Suppressor macrophage treated with lipopolysaccharide for 1 hour (primary cell): ENCODE measurements at places on chromosomes 1 and 21.

GRCh38 chr1:219433496-219434131, 179.3 kb downstream of the ZC3H11B start:
- DNase-seq = no peak

GRCh38 chr1:235052067-235053008, 76.3 kb downstream of the TOMM20 start:
- peak; percentile 87 for DNase-seq

DNA sequence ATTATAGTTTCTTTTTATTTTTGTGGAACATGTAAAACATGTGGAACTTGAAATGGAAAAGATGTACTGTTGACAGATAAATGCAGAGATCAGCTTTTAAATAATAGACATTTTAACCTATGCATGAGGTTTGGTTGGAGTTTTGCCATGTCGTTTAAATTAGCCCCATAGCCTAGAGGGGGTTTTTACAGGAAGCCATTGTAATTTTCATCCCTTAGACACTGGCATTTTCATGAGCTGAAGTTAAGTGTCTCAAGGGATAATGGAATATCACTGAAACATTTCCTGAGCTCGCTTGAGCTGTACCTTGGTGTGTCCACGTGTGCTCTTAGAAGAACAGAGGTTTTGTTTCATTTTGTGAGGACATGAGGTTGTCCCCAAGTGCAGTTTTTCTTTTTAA, 54.2 kb downstream of the HMCN1 start:
- no peak for DNase-seq

DNA sequence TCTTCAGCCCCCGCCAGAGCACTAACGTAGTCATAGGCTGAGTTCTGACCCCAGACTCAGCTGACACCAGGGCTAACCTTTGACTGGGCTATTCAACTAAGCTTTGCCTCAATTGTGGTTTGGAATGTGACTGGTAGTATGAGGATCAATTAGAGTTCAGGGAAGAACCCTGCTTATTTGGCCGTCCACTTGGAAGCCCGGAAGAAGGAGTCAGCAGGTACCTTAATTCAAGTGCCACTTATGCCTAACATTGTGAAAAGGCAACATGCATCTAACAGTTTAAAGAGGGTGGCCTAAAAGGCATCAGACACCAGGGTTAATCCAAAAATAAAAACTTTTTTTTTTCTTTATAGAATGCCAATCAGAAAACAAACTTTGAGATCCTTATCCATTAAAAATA, 92.3 kb downstream of the BEND5 start:
- DNase-seq = no peak

DNA sequence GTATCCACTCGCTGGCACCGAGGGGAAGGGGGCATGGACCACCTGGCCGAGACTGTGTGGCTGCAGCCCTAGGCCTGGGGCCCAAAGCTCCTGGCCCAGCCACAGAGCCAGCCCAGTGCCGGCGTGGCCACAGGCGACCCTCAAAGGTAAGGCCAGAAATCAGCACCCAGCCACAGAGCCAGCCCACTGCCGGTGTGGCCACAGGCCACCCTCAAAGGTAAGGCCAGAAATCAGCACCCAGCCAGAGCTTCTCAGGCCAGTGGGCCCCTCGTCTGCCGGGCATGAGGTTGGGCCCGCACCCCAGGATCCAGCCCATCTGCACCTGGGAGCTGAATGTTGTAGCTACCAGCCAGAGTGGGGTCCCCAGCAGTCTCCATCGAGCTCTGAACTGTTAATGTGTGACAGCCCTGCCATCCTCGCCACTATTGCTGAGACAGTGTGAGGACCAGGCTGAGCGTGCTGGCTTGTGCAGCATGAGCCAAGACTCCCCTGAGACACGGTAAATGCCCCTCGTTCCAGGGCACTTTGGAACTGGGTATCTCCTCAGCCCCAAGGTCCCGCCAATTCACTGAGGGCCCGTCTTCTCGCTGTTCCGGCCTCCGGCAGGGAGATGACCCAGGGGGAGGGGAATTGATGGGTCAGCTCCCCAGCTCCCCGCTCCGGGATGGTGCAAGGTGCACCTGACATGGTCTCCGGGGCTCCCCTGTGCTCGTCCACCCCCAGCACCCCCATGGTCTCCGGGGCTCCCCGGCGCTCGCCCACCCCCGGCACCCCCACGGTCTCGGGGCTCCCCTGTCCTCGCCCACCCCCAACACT, 4.7 kb upstream of the FTCD start:
- DNase-seq = no peak

DNA sequence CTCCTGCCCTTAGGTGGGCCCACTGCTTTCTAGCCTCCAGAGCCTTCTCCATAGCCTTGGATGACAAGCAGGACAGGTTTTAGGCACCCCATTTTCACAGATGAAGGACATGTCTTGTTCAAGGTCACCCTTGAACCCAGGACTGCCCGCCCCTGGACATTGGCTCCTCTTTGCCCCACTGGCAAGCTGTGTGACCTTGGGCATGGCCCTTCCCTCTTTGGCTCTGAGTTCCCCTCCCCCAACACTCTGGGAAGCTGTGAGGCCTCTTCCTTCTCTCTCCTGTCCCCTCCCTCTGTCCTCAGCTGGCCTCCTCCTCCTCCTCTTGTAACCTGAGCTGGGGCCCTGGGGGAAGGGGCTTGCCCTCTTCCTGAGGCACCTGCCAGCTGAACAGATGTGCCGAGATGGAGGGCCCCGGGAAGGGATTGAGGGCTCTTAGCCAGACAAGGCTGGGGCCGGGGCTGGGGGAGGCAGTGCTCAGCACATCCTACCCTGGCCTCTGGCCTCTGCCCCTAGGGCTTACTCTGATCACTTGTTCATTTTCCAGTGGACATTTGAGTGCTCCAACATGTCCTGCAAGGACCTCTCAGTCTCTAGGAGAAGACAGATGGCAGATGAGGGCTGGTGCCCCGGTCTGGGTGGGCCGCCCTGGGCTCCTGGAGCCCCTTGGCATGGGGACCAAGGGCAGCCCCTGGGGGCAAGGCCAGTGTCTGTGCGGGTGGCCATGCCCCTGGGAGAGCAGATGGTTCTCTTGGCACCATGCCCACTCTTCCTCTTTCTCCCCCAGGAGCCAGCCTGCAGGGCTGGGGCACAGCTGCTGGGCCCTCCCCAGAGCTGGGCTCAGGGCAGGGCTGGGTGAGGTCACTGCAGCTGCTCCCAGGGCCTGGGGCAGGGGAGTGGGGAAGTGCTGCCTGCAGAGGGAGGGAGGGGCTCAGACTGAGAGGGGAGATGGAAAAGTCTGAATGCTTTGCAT, 10.7 kb downstream of the FOXO6 start:
- peak; percentile 60 for DNase-seq

GRCh38 chr1:182794676-182795201, 5.2 kb downstream of the NPL start:
- DNase-seq = peak; percentile 74

- no peak for DNase-seq
Observed at GRCh38 chr1:235500971-235501540, 3.2 kb downstream of the B3GALNT2 start.

GRCh38 chr1:207084701-207085180, 3.9 kb upstream of the C4BPB start:
- peak; percentile 81 for DNase-seq

DNA sequence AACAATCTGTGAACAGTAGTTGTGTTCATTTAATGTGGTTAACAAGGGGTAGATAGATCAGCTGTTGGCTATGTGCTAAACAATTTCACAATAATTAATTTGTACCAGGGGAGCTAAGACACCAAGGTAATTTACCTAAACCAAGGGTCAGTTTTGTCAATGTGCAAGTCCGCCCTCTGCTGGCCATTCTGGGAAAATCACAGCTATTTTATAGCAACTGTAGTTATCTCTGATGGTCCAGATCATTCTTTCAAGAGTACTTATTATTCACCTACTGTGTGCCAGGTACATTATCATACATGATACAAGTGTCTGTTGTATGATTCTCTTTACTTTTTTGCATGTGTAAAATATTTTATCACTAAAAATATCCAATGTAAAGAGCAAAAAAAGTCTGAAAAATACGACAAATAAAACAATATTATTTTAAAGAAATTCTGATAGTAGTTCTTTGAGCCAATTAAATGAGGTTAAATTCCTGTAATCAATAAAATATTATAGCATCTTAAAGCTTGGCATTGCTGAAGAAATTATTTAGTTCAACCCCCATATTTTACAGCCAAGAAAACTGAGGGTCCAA, 312.3 kb upstream of the FAM78B start:
- peak; percentile 64 for DNase-seq

- no peak for DNase-seq
Observed at GRCh38 chr1:159179906-159180305, 8.5 kb downstream of the CADM3 start.

- peak; percentile 26 for DNase-seq
Observed at GRCh38 chr1:61742620-61743430, 545 bp downstream of the PATJ start.

DNA sequence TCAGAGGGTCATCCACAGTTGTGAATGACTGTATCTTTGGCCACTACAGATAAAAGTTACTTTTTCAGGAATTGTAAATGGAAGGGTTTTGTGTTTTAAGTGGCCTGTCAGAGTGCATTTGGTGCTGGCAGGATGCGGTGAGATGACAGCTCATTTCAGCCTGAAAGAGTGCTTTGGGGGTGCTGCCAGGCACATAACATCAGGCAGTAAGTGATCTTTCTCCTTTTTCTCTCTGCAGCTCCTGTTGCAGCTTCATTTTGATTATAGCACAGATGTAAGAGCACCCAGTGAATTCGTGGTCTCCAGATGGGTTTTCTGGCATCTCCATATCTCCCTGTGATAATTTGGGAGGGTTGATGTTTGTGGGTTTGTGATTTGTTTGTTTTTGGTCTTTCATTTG, 14.8 kb upstream of the FAM163A start:
- DNase-seq = no peak

GRCh38 chr1:10188133-10188650, 22.2 kb upstream of the KIF1B start:
- DNase-seq = no peak

DNA sequence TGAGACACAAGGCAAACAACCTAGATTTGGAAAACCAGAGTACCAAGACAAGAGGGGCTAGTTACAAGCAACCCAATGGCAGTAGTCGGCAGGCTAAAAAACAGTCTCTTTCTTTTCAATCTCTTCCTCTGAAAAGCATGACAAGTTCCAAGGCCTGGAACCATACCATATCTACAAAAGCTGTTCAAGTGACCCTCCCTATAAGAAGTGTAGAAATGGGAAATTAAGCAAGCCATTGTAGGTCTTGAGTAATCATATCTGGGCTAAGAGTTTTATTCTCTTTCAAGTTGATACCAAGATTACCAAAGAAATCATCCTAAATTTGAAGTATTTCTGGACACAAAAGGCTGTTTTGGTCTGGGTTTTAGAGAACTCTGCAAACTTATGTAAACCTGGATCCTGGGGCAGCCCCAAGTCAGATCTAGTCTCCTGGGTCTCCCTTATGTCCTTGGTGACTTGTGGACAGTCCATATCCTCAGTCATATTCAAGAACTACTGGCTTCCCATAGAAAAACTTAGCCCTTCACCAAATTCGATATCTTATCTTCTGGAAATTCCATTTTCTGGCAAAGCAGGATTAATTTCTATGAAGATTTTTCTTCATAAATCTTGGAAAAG, 24.7 kb downstream of the FMO3 start:
- DNase-seq = no peak

- peak; percentile 81 for DNase-seq
Observed at GRCh38 chr21:36169470-36170128, 13.0 kb downstream of the DOP1B start.

GRCh38 chr1:95640746-95641145, 406.7 kb downstream of the RWDD3 start:
- DNase-seq = no peak

GRCh38 chr1:207029701-207030521, 2.6 kb downstream of the C1orf116 start:
- no peak for DNase-seq

DNA sequence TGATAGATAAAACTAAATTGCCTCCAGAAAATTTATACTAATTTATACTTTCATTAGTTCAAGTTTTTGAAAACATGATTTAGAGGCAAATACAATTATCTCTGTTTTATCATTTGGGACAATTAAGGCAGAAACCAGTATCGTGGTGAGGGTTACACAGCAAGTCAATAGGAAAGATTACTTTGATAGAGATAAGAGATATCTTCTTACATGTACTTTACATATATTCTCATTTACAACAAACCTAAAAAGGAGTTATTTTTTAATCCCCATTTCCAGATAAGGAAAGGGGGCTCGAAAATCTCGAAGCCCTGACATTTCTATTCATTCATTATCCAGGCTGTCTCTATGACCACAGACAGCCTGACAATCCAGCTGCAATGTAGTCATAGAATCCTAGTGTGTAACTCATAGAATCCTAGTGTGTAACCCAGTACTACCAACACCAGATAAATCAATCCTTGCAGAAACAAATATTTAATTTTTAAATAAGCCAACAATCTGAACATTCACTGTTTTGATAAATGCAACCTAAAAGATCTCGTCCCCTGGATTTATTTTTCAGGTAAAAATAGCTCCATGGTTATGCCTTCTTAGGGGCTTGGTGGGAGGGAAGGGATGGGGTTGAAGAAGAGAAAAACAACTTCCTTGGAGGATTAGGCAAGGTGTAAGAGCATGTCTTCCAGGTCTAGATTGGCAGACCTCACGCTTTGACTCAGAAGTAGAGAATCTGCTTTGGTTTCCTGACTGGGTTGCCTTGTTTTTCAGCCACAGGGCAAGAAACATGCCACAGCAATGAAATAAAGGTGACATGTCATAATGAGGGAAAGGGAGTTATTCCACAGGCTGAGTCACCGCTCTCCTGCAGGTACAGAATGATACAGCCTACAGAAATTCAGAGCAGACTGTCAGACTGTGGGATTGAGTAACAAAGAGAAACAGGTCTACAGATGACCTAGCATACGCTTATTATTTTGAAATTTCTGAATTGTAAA, 45.6 kb downstream of the IRF2BP2 start:
- DNase-seq = no peak

GRCh38 chr1:38334930-38335592, 288.5 kb upstream of the POU3F1 start:
- peak; percentile 83 for DNase-seq

DNA sequence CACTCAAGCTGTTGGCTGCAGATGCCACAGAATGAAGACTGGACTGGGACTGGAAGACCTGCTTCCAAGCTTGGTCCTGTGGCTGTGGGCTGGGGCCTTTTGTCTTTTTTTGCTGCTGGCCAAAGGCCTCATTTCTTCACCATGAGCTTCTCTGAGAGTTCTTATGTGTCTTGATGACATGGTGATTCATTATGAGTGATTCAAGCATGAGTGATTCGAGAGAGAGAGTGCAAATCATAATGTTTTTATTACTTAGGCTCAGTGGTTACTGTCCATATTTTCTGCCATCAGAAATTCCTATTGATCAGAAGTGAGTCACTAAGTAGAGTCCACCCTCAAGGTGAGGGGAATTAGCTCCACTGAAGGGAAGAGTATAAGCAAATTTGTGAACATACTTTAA, 94.0 kb downstream of the PCP4 start:
- no peak for DNase-seq

GRCh38 chr1:184810735-184811343, 56.2 kb upstream of the EDEM3 start:
- no peak for DNase-seq

DNA sequence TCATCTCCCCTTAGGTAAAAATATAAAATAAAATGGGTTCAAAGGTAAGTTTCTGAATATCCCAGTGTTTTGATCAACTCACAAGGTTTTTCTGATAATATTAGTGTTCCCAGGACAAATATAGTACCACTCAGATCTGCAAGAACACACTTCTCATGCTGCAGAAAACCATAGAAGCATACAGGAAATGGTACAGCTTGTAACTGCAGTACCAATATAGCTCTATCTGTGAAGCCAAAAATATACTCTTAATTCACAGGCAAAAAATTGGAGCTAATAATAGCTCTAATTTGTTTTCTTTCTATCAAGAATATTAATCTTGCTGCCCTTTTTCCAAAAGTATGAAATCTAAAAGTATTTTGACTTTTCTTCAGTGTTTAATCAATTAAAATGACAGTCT, 13.2 kb downstream of the VPS45 start:
- no peak for DNase-seq

GRCh38 chr1:202058001-202058908, 47.9 kb downstream of the ELF3 start:
- peak; percentile 76 for DNase-seq
